IMR-90 (cell line): ENCODE measurements at places on chromosomes 13 and 19. TPM values are rescaled to one million over a fixed set of nuclear protein-coding genes. Genes with fewer than 3 reads are reported as not detected.

CCDC169 gene
- 0.54 and 0.83 TPM in 2 replicates for total RNA-seq

- no peak for DNase-seq
- H3K4me1 ChIP-seq = no peaks in the 10 kb centered on the region
- no peaks in the 10 kb centered on the region for H3K36me3 ChIP-seq
- no peak overlapping the region for H3K4me3 ChIP-seq
- no peaks in the 10 kb centered on the region for H3K27me3 ChIP-seq
- no peak overlapping the region for H3K27ac ChIP-seq
These were observed 20.5 kb upstream of the VSTM2B start for GRCh38 chr19:29505097-29505824.

GRCh38 chr19:29662604-29663404, 2.5 kb upstream of the PLEKHF1 start:
- peak overlapping the region; percentile 95 for H3K27ac ChIP-seq
- DNase-seq = peak; percentile 94
- no peaks in the 10 kb centered on the region for H3K27me3 ChIP-seq
- no peaks in the 10 kb centered on the region for H3K36me3 ChIP-seq

- H3K36me3 ChIP-seq = no peaks in the 10 kb centered on the region
- no peaks in the 10 kb centered on the region for H3K27me3 ChIP-seq
- no peak for DNase-seq
- no peak overlapping the region for H3K27ac ChIP-seq
- H3K4me3 ChIP-seq = no peak overlapping the region
These were observed 1391.4 kb downstream of the EFNB2 start for GRCh38 chr13:105144020-105144419.

DNA sequence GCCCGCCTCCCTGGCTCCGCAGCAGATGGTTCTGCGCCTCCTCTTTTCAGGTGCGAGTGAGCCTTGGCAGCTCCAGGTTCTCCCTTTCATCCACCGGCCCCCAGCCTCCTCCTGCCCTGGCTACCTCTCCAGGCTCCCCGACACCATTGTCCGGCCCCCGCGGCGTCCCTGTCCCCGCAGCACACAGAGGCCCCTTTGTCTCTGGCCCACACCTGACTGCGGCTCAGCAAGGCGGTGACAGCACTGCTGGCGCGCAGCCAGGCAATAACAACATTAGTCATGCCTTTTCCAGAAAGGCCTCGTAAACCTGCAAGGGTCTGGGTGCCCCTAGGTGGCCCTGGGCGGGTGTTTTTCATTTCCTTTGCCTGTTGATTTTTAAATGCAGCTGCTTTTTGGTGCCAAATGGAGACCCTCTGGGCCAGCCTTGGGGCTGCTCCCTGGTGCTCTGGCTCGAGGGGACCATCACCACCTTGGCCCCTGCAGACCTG, 73.2 kb upstream of the MEDAG start:
- DNase-seq = no peak
- H3K4me3 ChIP-seq = no peak overlapping the region
- H3K27me3 ChIP-seq = no peaks in the 10 kb centered on the region
- H3K4me1 ChIP-seq = peaks cover 15% of the 10 kb centered on the region
- no peaks in the 10 kb centered on the region for H3K36me3 ChIP-seq

GRCh38 chr13:73898276-73898675, 235.9 kb downstream of the KLF12 start:
- DNase-seq = no peak
- H3K27me3 ChIP-seq = no peaks in the 10 kb centered on the region
- H3K36me3 ChIP-seq = no peaks in the 10 kb centered on the region

DNA sequence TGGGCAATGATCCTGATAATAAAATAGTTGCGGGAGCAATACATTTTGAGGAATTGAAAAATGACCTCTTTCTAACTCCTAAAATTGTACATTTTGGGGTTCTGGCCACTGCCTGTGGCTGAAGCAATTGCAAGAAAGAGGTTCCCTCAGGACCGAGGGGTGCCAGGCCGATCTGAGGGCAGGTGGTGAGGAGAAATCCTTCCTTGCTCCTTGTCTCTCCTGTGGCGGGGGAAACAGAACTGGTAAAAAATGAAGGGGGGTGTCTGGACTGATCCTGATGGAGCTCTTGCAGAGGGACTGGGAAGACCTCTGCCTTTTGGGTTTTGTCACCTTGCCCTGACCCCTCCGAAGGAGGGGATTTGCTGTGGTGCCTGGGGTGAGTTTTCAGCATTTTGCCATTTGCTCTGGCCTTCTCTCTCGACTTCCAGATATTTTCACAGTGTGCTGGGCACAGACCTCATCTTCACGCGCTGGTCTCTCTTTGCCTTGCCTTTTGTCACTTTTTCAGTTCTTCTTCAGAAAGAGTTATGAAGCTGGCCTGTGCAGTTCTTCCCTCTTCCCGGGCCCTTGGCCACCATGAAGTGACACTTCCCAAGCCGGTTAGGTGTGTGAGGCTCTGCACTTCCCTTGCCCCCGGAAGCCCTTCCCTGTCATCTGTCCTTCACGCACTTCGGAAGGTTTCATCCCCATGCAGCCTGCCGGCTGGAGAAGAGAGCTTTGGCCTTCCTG, 22.2 kb downstream of the NFIX start:
- H3K4me1 ChIP-seq = peaks cover 51% of the 10 kb centered on the region
- H3K27me3 ChIP-seq = no peaks in the 10 kb centered on the region
- no peak overlapping the region for H3K4me3 ChIP-seq
- peak overlapping the region; percentile 56 for H3K27ac ChIP-seq
- no peak for DNase-seq
- H3K36me3 ChIP-seq = no peaks in the 10 kb centered on the region

DNA sequence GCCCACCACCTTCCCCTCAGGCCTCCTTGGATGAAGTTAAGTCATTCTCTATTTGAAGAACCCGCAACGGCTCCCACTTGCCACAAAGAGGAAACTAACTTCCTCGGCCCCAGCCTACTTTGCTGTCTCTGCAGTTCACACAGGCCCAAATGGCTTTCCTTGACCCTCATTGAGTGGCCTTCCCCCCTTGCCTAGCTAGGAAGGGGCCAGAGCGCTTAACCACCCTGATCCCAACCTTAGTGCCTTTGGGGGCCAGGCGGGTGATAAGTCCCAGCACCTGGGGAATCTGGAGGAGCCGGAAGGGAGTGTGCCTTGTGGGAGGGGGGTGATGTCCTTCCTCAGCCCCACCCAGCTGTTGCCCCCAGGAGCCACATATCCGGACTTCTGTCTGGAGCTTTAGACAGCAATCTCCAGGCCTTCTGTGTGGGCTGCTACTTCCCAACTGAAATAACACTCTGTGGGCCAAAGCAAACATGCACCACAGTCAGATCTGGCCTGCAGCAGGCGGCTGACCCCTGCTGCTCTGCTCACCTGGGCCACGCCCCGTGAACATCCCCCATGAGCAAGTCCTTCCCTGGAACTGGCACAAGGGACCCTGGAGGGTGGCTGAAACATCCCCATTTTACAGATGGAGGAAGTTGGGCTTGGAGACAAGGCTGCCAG, 10.5 kb downstream of the NECTIN2 start:
- H3K4me1 ChIP-seq = no peaks in the 10 kb centered on the region
- H3K27me3 ChIP-seq = no peaks in the 10 kb centered on the region
- no peak overlapping the region for H3K4me3 ChIP-seq
- H3K36me3 ChIP-seq = peaks cover 28% of the 10 kb centered on the region
- no peak for DNase-seq

- no peaks in the 10 kb centered on the region for H3K4me1 ChIP-seq
- no peak overlapping the region for H3K27ac ChIP-seq
- peaks cover 17% of the 10 kb centered on the region for H3K27me3 ChIP-seq
- H3K36me3 ChIP-seq = no peaks in the 10 kb centered on the region
- H3K4me3 ChIP-seq = no peak overlapping the region
These were observed 23.1 kb downstream of the SPTBN4 start for GRCh38 chr19:40489882-40490230.

SHANK1 gene
- 4.7 and 6.1 TPM in 2 replicates for total RNA-seq

- H3K4me3 ChIP-seq = no peak overlapping the region
- H3K27ac ChIP-seq = no peak overlapping the region
- H3K27me3 ChIP-seq = no peaks in the 10 kb centered on the region
- peak; percentile 16 for DNase-seq
These were observed 667.1 kb downstream of the PCDH9 start for GRCh38 chr13:66563076-66563475.

GRCh38 chr19:55301459-55302317, 17.9 kb downstream of the BRSK1 start:
- peak; percentile 62 for DNase-seq
- H3K4me1 ChIP-seq = no peaks in the 10 kb centered on the region
- H3K27me3 ChIP-seq = no peaks in the 10 kb centered on the region
- peaks cover 46% of the 10 kb centered on the region for H3K36me3 ChIP-seq
- H3K4me3 ChIP-seq = no peak overlapping the region

DNA sequence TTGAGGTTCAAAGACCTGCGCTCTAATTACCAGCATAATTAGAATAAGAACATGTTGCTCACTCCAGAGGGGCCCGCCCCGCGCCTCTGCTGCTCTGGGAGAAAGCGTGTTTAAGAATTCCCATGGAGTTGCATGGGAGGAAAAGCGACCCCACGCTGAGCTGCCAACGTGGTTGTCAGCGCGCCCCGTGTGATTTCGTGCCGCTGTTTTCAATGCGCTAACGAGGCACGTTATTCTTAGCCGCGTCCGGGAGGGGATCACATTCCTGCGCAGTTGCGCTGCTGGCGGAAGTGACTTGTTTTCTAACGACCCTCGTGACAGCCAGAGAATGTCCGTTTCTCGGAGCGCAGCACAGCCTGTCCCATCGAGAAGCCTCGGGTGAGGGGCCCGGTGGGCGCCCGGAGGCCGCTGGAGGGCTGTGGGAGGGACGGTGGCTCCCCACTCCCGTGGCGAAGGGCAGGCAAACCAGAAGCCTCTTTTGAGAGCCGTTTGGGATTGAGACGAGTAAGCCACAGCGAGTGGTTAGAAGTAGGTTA, 173.8 kb upstream of the SOX1 start:
- no peak overlapping the region for H3K4me3 ChIP-seq
- DNase-seq = no peak
- H3K27ac ChIP-seq = no peak overlapping the region
- H3K36me3 ChIP-seq = no peaks in the 10 kb centered on the region

OR7D2 gene
- not detected in 2 replicates for total RNA-seq

KLK15 gene
- total RNA-seq = not detected in 2 replicates

- no peak overlapping the region for H3K27ac ChIP-seq
- no peaks in the 10 kb centered on the region for H3K36me3 ChIP-seq
- DNase-seq = peak; percentile 52
- peaks cover 2% of the 10 kb centered on the region; the same call in 1 of the 2 replicates for H3K27me3 ChIP-seq
- peaks cover 2% of the 10 kb centered on the region; the same call in 1 of the 2 replicates for H3K4me1 ChIP-seq
- H3K4me3 ChIP-seq = no peak overlapping the region
These were observed 141.0 kb downstream of the RAP2A start for GRCh38 chr13:97574926-97575325.

- no peaks in the 10 kb centered on the region for H3K36me3 ChIP-seq
- peak overlapping the region; percentile 68 for H3K4me3 ChIP-seq
- peak; percentile 82 for DNase-seq
These were observed 82.9 kb upstream of the C1QTNF9B start for GRCh38 chr13:23980160-23980551.

DNA sequence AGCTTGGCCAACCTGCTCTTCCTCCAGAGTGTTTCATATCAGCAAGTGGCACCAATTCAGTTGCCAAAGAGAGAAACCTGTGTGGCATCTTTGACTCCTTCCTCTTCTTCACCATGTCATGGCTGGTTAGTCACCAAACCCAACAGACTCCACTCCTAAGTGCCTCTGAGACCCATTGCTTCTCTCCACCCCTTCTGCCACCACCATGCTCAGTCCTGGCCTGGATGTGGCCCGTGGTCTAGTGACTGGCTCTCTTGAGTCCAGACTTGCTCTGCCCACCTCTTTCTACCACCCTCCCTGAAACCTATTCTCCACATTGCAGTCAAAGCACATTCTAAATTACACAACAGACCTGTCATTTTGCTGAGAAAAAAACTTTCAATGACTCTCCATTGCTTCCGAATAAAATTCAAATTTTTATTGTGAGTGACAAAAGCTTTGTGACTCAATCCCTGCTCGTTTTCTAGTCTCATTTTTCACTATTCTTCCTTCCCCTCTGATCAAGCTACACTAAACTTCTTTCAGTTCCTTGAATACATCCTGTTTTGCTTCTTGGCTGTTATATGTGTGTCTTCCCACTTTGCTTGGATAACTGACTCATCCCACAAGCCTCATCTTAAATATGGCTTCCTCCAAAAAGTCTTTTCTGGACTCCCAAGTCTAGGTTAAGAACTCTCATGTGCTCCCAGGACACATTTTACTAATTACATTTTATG, 12.0 kb upstream of the TNFSF11 start:
- DNase-seq = no peak
- H3K4me3 ChIP-seq = no peak overlapping the region
- no peaks in the 10 kb centered on the region for H3K27me3 ChIP-seq
- H3K36me3 ChIP-seq = no peaks in the 10 kb centered on the region
- H3K4me1 ChIP-seq = no peaks in the 10 kb centered on the region

ZNF571 gene
- 2.2 and 2.5 TPM in 2 replicates for total RNA-seq

PRODH2 gene
- not detected in 2 replicates for total RNA-seq

DNA sequence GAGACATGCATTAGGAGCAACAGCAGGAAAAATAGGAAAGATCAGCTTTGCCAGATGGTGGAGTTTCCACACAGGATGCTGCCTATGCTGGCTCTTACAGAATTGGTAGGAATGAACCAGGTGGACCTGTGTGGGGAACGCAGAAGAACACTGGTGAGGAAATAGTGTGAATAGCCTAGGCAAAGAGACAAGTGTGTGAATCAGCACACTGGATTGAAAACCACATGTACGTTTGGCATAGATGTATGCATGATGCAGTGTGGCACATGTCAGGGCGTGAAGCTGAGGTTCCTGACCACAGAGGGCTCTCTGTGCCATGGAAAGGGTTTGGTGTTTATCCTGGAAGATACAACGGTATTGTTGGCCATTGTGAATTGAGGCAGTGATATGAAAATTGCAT, 156.5 kb upstream of the SLC10A2 start:
- DNase-seq = no peak
- no peaks in the 10 kb centered on the region for H3K36me3 ChIP-seq
- H3K27me3 ChIP-seq = no peaks in the 10 kb centered on the region

CC2D1A gene
- total RNA-seq = 3.9 and 4.1 TPM in 2 replicates

DNA sequence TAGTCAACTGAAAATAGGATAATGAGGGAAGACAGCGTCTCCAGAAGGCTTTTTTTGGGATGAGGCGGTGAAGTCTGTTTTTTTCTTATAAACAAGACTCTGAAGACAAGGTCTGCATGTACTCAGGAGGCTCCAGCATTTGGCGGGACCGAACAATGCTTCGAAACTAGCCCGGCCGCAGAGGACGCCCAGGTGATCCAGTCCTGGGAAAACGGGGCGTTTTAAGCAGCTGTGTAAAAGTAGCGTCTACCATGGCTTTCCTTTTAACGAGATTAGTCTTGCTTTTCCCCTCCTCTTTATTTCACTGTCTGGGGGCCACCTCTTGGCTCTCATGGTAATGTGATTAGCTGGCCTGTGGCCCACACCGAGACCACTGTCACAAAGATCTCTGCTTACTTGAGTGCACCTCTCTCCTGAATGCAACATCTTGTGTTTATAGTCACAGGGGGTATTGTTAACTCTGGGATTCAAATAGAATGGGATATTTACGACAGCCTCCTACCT, 29.4 kb upstream of the GTF3A start:
- no peak overlapping the region for H3K4me3 ChIP-seq
- no peak overlapping the region for H3K27ac ChIP-seq
- H3K4me1 ChIP-seq = no peaks in the 10 kb centered on the region
- no peak for DNase-seq
- H3K36me3 ChIP-seq = no peaks in the 10 kb centered on the region
- H3K27me3 ChIP-seq = peaks cover 28% of the 10 kb centered on the region
